D721Med (cell line): ENCODE measurements at places on chromosomes 5 and 9.

DNA sequence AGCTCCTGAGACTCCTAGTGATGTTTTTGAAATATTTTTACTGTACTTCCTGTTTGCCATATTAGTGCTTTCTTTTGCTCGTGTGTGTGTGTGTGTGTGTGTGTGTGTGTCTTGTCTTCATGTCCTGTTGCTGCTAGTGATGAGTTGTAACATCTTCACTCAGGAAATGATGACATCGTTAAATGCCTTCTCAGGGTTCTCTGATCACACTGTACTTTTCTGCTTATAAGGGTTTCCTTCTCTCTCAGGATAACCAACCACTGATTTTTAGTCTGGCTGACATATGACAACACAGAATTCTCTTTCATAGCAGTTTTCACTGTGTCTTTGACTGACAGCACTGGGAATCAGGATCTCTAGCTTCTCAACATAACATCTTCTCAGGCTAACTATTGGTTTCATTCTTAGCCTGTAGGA is 16.1 kb downstream of the SV2C start:
- no peak for DNase-seq

- no peak for DNase-seq
Observed at GRCh38 chr5:92890841-92891244, 690.2 kb downstream of the NR2F1-AS1 start.

DNA sequence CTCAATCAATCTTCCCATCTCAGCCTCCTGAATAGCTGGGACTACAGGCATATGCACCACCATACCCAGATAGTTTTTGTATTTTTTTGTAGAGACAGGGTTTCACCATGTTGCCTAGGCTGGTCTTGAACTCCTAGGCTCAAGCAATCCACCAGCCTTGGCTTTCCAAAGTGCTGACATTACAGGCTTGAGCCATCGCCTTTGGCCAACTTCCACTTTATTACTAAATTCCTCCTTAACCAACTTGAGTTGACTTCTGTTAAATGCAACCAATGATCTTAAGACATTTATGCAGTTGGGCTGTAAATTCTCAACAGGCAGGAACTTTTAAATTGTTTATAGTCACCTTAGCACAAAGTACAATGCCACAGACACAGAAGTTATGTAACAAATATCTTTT is 2.8 kb downstream of the LARS1 start:
- DNase-seq: no peak

DNA sequence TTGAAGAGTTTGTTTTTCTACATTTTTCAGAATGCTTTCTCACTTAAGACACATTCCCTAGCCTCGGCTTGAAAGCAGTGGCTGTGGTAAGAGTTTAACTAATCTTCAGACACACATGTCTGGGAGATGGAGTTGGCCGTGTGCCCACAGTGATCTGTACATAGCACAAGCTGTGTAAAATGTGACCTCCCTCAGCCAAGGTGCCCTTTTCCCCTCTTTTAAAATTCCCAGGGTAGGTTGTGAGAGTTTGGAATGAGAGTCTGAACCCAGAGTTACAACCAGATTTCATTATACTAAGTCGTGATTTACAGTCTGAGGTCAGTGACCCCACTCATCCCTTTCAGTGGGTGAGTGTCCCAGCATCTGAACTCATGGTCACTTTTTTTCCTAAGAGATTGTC is 230.4 kb downstream of the DOCK8 start:
- DNase-seq: no peak

DNA sequence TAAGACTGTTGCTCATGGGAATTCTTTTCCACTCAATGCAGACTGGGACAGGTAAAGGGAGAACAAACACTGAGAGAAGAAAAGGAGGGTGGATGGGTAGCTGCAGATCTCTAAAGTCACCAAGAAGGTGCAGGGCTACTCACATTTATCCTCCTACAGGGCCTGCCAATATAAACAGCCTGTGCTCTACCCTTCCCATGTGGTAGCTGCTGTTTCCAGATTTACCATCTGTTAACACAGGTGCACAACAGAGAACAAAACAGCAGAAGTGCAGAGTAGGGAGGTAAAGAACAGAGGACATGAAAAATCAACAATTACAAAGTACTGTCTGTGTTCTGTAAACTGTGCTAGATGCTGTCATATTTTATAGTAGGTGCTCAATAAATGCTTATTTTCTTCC is 26.0 kb downstream of the JAKMIP2 start:
- DNase-seq: no peak

- DNase-seq: no peak
Observed at GRCh38 chr5:1245905-1246576, 20.9 kb downstream of the SLC6A18 start.

GRCh38 chr9:89482056-89482851 is 15.7 kb downstream of the SEMA4D start:
- no peak for DNase-seq

DNA sequence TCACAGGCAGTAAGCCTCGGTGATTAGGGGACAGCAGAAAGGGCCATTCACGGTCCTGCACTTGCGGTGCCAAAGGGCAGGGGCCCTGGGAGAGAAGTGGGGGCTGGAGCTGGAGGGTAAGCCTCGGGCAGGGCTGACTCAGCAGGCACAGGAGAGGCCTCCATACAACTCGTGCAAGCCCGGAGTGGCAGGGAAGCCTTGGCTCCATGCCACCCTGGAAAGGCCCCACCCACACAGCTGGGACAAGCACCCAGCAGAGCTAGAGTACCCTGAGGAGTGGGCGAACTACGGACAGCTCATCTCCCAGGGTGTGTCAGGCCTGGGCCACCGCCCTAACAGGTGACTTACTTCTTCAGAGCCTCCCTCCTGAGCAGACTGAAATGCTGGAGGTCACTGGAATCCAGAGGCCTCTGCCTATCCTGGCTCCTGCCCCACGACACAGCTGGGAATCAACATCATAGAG is 5.6 kb upstream of the CAMK2A start:
- no peak for DNase-seq

GRCh38 chr5:80937584-80938356 is 22.4 kb upstream of the RASGRF2 start:
- DNase-seq: no peak

DNA sequence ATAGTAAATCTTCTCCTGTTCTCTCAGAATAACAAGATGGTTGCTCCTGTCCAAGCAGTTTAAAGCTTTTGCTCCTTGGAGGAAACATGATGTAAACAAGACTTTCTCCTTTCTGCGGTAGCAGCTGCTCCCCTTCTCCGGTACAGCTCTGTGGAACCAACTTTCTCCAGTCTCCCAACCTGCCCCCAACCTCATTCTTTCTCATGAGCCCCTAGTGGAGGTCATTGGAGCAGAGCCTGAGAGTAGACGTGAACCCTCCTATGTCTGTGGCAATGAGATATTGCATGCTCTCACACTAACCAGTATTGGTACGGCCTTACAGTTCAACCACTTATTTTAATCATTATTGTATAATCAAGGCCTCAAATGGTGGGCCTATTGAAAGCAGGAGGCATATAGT is 483.8 kb upstream of the CDH10 start:
- DNase-seq: no peak

DNA sequence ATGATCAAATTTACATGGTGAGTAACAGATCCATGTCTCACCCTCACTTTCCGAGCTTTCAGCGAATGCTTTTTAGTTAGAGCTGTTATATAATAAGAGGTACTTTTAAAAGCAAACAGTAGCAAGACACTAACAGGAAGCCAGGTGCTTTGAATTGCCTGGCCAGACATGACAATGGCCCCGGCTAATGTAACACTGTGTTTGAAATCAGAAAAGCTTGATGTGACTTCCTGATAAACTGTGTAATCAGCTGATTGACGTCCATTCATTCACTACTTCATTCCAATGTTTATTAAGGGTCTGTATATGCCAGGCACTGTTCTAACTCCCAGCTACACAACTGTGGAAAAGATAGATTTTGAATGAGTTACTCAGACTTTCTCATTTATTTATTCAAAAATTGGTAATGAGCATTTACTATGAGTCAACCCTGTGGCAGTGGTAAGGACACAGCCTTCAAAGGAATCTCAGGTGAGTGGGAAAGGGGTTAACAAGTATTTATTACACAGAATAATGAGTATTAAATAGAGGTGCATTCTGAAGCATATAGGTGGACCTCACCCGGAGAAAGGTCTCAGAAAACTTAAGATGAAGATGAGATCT is 26.6 kb downstream of the DPYSL3 start:
- no peak for DNase-seq

GRCh38 chr5:137778772-137779564 is 24.8 kb upstream of the HNRNPA0 start:
- no peak for DNase-seq

DNA sequence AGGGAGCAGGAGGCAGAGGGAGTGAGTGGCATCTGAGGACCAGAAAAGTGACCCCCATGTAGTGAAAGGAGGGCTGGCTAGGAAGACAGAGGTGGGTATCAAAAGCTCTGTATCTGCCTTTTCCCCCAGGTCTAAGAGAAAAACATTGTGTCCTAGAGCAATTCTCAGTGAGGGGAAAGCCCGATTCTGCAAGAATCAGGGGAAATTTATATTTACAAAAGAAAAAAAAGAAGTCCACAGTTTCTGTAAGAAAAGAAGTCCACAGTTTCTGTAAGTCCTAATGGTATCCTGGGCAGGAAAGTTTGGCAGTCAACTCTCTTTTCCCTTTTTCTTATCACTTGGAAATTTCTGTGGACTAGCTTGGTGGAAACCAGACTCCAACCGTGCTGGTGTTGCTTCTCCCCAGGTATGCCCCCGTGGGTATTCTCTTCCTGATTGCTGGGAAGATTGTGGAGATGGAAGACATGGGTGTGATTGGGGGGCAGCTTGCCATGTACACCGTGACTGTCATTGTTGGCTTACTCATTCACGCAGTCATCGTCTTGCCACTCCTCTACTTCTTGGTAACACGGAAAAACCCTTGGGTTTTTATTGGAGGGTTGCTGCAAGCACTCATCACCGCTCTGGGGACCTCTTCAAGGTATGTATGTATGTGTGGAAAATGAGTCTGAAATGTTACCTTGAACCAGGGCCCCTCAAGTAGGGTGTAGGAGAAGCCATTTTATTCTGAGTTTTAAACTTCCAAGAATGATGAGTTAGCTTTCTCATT is 73.0 kb downstream of the SLC1A3 start:
- DNase-seq: no peak

GRCh38 chr5:66302344-66302743 is 158.2 kb downstream of the SREK1 start:
- no peak for DNase-seq

DNA sequence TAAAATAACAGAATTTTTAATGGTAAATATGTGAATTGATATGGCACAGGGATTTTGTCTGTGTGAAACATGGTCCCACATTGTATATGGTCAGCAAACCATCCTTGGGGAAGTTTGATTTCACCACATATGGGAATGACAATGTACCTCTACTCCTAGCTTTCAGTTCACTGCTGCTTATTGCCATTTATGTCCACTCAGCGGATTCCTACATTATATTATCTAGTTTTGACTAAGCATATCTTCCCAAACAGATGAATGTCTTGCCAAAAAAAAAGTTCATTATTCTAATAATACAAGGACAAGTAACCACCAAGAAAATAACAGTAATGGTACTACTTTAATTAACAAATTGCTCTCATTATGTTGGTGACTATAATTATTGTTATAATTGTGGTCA is 1521.6 kb downstream of the MAT2B start:
- DNase-seq: no peak

- DNase-seq: no peak
Observed at GRCh38 chr9:18056993-18057369, 417.0 kb upstream of the ADAMTSL1 start.

DNA sequence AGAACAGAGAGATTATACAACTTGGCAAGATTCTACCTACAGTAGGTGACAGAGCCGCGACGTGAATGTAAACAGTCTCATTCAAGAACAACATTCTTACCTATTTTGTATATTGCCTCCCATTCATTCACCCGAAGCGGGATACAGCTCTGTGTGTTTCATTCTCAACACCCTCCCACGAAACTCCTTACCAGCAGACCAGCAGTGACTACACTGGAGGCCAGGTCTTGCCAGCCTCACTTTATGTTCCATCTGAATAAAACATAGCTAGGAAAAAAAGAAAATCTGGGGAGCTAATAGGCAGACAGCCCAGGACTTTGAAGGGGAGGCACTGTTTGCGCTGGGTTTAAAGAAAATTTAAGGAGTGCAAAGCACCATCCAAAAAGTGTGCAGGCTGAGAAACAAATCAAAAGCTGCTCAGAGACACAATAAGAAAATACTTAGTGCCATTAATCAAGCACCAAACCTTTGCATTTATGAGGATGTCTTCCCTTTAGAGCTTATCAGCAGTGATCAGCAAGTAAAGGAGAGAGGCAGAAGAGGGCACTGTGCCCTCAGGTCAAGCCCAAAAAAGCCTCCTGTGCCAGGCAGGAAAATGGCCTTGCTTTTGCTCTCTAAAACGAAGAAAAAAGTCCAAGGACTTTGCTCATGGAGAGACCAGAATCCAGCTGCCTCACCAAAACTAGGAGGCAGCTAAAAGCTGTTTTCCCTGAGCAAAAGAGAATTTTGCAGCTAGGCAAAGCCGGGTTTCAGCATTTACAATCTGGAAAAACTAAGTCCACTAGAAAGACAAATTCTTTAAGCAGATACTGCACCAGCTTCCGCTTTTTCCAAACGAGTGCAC is 295.1 kb downstream of the BNC2 start:
- DNase-seq: no peak

DNA sequence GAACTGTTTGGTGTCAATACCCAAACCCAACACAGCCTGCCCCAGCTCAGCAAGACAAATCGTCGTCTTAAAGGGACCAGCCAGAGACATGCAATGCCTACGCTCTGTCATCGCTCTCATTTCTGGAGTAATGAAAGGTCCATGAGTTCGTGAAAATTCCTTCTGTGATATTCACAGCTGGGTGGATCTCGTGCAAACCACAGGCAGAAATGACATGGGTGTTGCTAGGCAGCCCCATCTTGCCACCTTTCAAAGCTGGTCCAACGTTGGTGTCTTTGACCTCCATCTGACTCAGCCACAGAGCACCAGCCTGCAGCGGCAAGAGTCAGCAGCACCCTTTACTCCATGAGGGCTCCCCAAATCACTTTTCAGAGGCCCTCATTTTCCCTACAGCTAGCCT is 215.3 kb downstream of the SLIT3 start:
- no peak for DNase-seq

GRCh38 chr5:54754878-54755277 is 230.5 kb downstream of the ESM1 start:
- no peak for DNase-seq

DNA sequence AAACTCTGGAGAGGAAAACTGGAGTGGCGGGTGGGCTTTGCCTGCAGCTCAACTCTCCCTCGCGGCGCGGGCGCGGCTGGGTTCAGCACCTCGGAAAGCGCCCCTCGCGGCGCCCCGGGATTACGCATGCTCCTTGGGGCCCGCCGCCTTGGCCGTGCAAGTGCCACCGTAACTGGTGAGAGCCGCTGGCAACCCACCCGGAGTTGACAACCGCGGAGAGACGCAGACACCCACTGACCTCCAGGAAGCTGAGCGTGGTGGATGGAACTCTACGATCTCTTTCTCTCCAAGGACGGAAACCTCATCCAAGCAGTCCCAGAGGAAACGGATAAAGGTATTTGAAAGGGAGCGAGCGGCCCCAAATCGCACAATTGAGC is 194 bp upstream of the RXFP3 start:
- no peak for DNase-seq

DNA sequence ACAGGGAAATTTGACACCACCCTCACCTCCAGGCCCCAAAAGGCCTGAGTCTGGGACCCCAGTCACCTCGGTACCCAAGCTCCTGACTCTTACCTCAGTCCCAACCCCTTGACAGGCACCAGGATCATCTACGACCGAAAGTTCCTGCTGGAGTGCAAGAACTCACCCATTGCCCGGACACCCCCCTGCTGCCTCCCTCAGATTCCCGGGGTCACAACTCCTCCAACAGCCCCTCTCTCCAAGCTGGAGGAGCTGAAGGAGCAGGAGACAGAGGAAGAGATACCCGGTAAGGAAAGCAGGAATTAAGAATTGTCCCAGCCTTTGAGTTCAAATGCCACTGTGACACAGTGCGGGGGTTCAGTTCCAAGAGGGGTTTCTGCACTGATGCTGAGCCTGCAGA is 1.3 kb downstream of the EIF4EBP3 start:
- DNase-seq: no peak
